Immature natural killer cell (primary cell): ENCODE measurements at places on chromosomes 13 and 19.

DNA sequence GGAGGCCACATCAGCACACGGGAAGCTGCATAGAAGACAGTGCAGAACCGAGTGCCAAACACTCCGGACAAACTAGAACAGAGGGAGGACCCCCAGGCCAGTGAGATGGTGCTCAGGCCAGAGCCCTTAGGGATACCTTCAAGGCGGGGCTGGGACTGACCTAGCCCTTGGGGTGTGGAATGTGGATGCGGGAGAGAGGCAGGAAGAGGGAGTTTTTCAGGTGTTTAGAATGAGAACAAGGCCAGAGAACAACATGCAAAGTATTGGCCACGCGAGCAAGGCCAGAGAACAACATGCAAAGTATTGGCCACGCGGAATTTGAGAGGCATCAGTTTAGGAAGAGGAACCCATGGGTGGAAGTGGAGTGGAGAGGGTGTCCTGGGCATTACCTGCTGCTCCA lies 65.1 kb upstream of the ATP12A start:
- DNase-seq: no peak

DNA sequence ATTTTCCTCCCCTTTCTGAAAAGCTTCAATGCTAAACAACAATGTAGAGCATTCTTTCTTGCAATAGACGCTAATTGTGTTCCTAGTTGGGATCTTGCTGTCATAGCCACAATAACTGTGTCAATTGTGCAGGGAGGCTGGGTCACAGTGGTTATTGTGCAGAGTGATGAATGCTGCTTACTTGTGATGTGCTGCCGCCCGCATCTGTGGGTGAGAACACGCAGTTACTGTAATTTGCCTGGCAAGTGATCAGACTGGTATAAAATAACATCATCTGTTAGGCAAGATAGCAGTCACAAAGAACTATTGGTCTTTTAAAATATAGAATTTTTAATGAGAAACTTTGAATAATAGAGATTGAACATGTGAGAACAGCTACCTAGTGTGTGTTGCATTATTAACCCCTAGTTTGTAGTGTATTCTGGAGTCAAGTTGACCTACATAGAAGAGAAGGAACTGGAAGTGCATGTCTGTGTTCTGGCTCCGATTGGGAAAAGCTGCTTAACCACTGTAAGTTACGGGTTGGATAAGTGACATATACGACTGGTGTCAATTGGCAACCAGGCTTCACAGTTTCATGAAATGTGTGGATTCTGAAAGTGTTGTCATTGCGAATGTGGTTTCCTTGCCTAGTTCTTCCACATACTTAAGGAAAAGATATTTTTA lies 43.6 kb downstream of the SLAIN1 start:
- peak; percentile 55 for DNase-seq

DNA sequence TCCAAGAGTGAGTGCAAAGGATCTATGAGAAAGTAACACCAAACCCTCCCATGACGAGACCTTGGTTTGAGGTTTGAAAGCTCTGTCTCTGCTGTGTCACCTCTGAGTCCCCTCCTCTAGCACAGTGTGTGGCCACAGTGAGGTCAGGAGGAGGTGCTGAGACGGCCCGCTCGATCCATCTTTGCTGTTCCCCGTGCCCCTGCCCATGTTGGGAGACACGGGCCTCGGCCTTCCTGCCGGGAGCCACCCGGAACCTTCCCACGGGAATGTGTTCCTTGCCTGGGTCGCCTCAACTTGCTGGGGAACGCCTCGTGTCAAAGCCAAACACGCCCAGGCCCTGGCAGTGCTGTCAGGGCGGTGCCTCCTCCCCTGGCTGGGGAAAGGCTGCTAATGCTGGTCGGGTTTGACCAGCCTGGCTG lies 10.1 kb downstream of the NANOS3 start:
- DNase-seq: peak; percentile 92

DNA sequence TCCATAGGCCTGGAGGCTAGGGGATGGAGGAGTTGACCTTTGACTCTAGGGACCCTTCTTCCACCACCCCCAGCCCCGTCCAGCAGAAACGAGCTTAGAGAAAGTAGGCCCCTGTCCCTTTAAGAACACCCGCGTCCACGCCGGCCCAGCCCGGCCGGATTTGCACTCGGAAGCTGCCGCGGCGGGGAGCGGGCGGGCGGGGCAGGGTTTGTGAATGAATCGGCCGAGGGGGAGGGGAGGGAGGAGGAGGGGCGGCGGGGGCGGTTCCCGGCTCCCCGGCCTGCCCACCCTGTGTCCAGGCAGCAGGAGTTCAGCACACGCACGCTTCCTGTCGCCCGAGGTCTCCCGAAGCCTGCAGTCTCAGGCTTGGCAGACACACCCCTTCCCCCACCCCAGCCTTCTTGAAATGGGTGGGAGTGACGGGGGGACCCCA lies 1.5 kb downstream of the UNC13A start:
- DNase-seq: no peak

DNA sequence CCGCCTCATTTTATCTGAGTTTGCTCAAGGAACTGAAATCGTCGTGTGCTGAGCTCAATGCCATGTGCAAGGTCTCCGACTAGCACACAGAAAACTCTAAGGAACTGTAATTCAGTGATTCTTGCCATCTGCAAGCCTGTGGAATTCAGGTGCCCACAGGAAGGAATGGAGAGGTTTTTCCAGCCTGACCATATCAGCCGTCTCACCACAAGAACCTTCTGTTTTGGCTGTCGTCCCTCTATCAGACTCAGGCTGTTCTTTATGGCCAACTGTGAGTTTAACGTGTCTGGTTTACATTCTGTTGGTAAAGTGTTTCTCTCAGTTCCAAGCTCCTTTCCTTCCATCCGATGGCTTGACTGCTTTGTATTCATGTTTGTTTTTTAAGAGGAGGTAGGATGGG lies 293.5 kb downstream of the SPRY2 start:
- no peak for DNase-seq

GRCh38 chr13:111325941-111326620 lies 5.6 kb downstream of the TEX29 start:
- no peak for DNase-seq

GRCh38 chr19:46726551-46726950 lies 9.6 kb upstream of the PRKD2 start:
- no peak for DNase-seq

GRCh38 chr19:54430306-54431254 lies 15.3 kb downstream of the TTYH1 start:
- no peak for DNase-seq

- DNase-seq: no peak
Measured at GRCh38 chr13:105607016-105607415, 928.4 kb downstream of the EFNB2 start.

- no peak for DNase-seq
Measured at GRCh38 chr19:49814010-49814409, 918 bp upstream of the FUZ start.

- no peak for DNase-seq
Measured at GRCh38 chr13:59890054-59890453, 273.7 kb downstream of the DIAPH3 start.

DNA sequence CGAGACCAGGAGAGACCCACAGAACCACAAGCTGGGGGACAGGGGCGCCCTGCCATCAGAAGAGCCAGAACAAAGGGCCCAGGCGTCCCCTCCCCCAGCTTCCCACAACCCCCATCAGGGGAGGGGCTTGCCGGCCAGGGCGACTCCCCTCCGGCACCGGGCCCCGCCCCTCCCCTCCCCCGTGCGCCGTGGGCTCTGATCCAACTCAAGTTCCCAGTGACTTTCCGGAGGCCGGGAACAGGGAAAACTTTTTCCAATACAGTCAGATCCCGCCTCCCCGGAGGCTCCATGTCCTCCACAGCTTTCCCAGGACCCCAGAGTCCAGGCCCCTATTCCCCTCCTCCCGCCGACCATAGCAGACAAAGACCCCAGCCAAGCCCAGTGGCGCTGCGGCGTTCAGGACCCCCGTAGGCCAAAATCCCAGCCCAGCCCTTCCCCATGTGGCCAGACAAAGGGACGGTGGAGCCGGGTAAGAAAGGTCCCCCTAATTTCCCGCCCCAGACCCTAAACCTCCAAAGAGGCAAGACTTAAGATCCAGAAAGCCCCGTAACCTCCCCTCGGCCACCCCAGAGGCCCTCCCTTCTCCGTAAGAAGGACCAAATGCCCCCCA lies 673 bp downstream of the TEAD2 start:
- DNase-seq: no peak

DNA sequence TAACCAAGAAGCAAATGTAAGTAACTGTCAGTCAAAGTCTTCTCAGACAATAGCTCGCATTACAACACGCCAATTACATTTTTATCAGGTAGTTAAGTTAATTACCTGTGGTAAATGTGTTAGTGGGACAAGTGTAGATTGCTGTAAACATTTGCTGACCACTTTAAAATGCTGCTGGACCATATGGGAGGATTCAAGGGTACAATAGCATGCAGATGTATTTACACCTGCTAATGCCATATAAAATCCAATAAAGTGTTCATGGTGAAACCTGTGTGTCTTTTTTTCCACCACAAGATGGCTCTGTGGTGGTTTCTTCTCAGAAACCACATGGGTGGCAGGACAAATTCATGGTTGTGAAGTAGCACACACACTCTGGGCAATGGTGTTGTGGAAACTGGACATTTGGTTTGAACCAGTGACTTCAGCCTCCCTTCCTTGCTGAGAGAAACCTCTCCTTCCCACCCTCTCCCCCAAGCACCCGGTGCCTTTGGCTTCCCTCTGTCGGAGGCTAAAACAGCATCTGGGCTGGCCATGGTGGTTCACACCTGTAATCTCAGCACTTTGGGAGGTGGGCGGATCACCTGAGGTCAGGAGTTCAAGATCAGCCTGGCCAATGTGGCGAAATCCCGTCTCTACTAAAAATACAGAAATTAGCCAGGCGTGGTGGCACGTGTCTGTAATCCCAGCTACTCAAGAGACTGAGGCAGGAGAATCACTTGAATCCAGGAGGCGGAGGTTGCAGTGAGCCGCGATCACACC lies 18.1 kb upstream of the GTF3A start:
- DNase-seq: peak; percentile 53

- DNase-seq: no peak
Measured at GRCh38 chr19:38564981-38565690, 52.6 kb downstream of the MAP4K1 start.

GRCh38 chr13:99051768-99052455 lies 74.0 kb upstream of the DOCK9 start:
- peak; percentile 35 for DNase-seq

DNA sequence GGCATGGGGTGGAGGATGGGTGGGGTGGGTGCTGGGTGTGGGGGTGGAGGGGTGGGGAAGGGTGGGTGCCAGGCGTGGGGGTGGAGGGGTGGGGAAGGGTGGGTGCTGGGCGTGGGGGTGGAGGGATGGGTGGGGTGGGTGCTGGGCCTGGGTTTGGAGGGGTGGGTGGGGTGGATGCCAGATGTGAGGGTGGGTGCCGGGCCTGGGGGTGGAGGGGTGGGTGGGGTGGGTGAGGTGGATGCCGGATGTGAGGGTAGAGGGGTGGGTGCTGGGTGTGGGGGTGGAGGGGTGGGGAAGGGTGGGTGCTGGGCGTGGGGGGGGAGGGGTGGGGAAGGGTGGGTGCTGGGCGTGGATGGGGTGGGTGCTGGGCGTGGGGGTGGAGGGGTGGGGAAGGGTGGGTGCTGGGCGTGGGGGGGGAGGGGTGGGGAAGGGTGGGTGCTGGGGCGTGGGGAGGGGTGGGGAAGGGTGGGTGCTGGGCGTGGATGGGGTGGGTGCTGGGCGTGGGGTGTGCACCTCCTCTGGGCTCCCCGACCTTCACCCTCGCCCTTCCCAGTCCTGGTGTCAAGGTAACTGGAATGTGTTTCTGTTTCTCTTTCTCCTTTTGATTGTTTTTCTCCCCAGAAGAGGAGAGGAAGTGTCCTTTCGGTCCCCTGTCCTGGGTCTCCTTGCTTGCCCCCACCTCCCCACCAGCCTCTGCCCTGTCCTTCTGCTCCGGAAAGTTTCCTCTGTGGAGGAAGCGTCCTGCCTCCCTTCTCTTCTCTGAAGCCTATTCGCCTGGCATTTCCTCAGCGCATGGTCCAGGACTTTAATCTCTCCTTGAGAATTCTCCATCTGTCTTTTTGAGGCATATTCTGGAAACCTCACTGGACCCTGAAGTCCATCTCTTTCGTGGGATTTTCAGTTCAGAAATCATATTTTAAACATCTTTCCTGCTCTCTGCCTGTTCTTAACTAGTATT lies 22.9 kb upstream of the CFAP97D2 start:
- no peak for DNase-seq

GRCh38 chr19:56348289-56348877 lies 33.7 kb upstream of the ZSCAN5A start:
- DNase-seq: no peak

DNA sequence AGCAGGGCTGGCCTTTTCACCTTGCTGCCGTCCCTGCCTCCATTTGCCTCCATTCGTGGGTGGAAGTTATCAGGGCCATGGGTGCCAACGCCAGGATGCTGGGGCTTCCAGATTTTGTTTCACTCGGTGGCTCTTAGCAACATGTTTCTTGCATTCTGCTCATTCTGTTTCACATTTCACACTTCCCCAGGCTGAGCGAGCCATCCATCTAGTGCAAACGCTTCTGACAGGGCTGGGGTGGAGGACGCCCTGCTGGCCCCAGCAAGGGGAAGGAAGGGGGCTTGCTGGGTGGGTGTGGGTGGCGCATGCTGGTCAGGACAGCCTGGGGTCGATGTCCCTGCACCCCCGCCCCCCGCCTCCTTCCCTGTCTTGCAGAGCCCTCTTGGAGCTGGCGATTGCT lies 165.2 kb downstream of the URI1 start:
- DNase-seq: no peak

GRCh38 chr13:110872034-110872767 lies 42.7 kb downstream of the ANKRD10 start:
- no peak for DNase-seq

DNA sequence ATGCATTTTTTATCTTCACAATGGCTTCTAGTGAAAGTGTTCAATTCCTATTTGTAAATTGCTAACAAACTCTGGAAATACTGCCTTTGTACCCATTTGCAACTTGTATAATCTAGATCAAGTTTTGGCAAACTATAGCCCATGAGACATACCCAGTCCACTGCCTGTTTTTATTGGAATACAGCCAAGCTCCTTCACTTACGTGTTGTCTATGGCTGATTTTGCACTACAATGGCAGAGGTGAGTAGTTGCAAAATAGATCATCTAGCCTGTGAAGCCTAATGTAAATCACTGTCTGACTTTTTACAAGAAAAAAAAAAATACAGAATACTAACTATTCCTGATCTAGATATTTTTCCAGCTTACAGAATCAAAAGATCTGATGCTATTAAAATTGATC lies 37.1 kb downstream of the DZIP1 start:
- DNase-seq: no peak

- no peak for DNase-seq
Measured at GRCh38 chr19:29674374-29675119, 9.3 kb downstream of the PLEKHF1 start.

DNA sequence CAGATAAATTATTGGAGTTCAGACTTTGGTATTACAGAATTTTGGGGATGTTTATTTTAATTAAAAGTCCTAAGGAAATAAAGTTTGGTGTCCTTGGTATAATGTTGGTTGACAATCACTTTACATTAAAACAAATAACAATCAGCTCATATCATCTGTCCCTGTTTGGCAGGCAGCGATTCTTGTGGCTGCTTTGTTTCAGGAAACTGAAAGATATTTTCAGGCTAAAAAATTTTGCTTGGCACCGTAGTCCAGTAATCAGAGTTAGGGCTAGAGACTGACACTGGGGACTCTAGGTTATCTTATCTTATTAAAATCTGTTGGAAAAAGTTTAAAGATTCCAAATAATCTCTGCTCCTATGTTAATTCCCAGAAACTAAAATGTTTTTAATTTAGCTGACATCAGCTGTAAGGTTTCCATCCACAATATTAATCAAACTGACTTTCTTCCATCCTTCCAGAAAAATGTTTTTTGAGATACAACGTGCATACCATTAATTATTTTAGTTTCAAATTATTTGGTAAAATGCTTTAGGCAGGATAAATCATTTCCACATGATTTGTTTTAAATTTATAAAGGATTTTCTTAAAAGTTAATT lies 97.6 kb downstream of the ZIC5 start:
- no peak for DNase-seq
